Daoy (cell line): ENCODE measurements at places on chromosomes 4 and X. TPM values are rescaled to one million over a fixed set of nuclear protein-coding genes. Genes with fewer than 3 reads are reported as not detected.
A peak's percentile ranks its signal among the peaks of the same experiment; 100 is the strongest.

DNA sequence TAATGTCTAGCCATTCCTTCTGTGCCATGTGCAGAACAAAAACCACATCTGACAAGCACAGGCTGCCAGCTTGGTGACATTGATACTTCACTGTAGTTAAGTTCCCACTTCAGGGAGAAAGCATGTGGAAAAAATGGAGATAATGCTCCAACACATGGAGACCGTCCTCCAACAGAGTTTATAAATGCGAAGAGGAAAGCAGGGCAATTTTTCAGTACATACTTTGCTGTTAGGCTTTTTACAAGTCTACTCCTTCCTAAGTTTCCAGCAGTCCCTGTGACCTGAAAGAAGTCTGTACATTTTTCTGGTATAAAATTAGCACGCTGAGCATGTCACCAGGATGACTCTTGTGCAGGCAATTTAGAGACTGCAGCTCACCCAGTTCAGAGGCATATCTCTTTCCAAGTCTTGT is 766.9 kb upstream of the IGFBP7 start:
- no peak for DNase-seq

- DNase-seq, result peak; percentile 0
Observed at GRCh38 chrX:85052205-85052604, 48.5 kb downstream of the APOOL start.

Gene UGT2A3
- not detected in 2 replicates for total RNA-seq

Gene METAP1
- 34.9 and 54.3 TPM in 2 replicates for total RNA-seq

Gene JCHAIN
- not detected in 2 replicates for total RNA-seq

DNA sequence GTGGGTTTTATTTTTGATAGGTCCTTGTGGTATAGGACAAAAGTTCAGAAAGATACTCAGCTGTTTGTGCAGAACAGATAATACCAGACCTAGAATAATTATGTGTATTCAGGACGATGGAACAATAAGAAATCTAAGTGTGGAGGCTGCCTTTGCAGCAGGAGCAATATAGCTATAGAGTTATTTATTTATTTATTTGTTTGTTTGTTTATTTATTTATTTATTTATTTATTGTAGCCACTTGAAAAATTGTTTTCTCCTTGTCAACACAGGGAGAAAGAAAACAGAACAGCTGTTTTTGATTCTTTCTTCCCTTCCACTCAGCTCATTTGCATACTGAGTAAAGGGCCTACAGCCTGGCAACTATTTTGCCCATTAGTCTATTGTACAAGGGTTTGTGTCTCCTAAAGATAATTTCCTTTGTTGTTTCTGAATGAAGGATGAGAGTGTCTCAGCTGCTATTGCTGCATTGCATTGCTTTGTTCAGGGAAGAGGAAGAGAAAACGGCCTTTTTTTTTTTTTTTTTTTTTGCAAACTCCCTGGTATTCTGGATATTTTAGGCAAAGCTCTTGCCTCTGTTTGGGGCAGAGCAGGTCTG is 56.0 kb upstream of the ESX1 start:
- DNase-seq, result no peak
